ENCODE measurements at places on chromosomes 7 and 10.

DNA sequence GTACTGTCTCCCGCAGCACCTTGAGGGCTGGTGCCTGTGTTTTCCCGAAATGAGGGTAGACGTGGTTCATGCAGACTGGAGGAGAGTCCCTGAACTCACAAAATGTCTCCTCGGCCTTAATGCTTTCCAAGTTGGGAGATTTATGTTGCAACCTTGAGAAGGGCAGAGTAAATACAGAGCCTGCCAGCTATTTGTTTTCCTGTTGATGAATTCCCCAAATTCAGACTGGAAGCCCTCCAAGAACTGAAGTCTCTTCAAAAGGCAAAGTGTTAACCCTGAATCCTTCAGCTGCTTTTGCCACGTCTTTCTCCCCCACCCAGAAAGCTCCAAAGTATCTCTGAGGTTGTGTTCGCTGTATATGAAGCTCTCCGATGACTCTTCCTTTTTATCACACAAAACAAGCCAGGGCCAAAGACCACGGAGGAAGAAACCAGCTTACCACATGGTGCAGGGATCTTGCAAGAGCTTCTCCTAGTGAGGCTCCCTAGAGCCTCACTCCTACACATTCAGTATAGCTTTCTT lies 254.7 kb upstream of the NFE2L3 start:
- no peak for DNase-seq

DNA sequence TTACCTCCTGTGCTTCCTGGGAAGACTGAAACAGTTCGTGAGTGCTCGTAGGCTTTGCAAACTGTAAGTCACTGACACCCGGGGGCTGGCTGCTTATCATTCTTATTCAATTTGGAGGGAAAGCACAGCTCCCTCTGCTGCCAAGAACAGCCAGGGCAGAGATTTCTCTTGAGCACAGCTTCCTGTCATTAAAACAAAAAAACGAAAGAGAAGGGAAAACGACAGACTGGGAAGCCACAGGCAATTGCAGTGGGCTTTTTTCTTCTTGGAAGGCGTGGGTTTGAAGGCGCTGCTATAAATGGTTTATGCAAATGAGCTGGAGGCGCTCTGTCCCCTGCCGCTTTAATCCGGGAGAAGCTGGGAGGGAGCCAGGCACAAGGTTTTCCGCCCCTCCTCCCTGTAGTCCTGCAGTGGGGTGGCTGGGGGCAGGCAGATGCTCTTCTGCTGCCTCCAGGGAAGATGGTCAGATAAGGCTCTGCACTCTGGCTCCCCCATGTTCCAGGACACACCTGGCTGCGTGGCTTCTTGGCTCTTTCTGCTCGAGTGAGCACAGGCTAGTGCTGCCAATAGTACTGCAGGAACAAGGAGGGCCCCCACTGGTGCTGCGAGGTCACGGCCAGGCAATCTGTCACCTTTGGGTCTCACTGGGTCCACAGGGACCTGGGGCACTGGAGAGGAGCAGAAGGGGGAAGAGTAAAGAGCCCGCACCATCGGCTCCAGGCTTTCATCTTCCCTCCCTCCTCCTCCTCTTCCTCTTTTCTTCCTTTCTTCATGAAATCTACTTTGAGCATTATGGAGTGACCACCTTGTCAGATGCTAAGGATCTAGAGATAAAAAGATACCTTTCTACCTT lies 49.5 kb downstream of the NEURL1 start:
- DNase-seq: peak; percentile 74

- peak; percentile 68 for DNase-seq
Observed at GRCh38 chr10:930625-931325, 730 bp downstream of the LARP4B start.

DNA sequence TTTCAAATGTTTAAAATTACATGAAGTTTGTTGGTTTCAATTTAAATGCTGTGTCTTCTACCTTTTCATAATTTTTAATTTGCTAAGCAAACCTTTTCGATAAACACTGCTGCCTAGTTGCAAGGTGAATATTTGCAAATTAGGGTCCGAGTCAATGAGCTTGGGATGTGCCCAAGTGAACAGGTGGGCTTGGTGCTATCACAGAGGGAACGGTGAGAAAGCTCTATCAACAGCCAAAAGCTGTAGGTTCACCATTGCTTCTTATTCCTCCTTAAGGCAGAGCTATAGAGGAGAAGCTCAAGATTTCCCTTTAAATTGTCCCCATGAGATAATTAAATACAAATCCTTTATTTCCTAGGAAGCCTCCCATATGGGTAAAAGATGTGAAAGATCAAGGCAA lies 245.3 kb upstream of the CELF2 start:
- DNase-seq: no peak

- no peak for DNase-seq
Observed at GRCh38 chr7:132142006-132142405, 434.3 kb downstream of the PLXNA4 start.

DNA sequence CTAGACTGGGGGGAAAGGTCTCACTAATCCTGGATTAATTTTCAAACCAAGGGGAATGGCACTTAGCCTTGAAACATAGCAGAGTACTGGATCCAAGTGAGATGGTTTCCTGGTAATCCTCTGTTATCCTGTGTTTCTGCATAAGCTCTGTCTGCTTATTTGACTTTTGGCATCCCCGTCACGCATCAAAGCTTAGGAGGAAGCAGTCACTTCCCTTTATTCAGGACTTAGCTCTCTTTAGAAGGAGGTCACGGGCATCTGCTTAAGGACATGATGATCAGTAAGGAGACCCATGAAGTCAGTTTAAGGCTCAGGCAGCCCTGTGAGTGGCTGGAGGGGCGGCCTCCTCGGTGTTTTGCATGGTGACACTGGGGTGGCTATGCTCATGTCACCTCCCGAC lies 30.0 kb downstream of the TSPAN15 start:
- no peak for DNase-seq

DNA sequence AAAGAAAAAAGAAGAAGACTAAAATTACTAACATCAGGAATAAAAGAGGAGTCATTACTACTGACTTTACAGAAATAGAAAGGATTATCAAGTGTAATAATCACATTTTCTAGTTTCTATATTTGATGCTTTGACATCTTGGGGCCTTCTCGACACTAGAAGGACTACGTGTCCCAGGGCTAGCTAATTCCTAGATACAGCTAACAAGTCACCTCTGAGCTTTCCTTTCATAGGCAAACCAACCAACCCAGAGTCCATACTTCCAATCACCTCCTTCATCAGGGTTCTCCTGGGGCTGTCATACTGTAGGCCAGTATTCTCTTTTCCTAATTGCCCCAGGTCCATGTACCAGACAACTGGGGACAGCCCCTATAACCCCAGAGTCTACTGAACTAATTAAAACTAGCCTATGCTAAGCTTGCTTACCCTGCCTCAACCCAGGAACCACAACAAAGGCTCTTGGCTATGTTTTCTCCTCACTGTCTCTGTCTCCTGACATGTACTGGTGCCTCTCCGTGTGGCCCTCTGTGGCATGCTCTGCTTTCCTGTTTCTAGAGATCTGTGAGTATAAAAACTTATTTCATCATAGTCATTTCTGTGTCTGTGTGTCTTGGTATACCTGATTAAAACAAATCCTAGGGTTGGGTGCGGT lies 6.7 kb upstream of the PARP12 start:
- no peak for DNase-seq

GRCh38 chr7:129295015-129295423 lies 70.2 kb downstream of the AHCYL2 start:
- peak; percentile 28 for DNase-seq

- no peak for DNase-seq
Observed at GRCh38 chr7:83148776-83149175, 13.9 kb downstream of the PCLO start.

DNA sequence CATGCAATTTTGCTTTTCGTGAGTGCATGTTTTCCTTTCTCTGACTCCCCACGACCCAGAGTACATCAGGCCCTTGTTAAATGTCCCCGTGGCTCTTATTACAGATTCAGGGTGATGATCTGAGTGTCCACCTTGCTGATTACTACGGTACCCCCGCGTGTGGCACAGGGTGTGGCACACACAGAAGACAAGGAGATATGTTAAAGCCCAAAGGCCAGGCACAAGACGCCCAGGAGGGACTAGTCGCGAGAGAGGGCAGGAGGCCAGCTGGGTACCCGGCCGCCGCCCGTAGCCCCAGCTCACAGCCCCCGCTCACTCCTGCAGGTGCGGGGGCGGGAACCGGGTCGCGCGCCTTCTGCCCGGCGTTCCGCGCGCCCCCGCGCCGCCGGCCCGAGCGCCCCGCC lies 281 bp upstream of the EXOC6 start:
- DNase-seq: no peak

GRCh38 chr7:4706384-4707216 lies 24.5 kb downstream of the FOXK1 start:
- DNase-seq: peak; percentile 18

DNA sequence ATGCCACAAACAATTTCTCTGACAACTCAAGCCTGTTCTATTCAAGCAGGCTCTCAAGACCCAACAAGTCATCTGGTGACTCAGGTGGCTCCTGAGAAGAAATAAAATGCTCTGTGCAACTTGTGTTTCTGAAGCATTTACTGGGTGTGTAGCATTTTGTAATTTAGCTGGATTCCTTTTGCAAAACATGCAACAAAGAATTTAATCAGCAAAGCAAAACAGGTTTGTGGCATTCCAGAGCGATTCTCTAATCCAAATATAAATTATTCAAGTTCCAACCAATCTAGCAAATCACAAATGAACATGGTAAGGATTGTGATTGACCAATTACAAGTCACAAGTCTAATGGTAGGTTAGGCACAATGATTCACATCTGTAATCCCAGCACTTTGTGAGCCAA lies 39.8 kb upstream of the C10orf67 start:
- peak; percentile 52 for DNase-seq

DNA sequence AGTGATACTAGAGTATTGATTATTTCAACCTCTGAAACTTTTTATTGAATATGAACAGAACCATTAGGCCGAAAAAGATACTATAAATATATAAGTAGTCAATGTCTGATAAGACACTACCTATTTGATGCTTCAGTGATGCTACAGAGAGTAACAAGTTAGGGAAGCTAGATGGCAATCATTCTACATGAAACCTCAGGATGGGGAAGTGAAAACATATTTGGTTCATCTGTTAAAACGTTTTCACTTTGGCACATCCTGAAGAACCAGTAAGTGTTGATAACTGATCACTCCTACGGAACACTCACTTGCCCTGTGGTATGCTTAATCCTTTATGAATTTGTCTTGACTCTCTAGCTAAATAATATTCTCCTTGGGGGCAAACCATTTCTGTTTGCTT lies 1064.9 kb downstream of the NXPH1 start:
- DNase-seq: no peak

DNA sequence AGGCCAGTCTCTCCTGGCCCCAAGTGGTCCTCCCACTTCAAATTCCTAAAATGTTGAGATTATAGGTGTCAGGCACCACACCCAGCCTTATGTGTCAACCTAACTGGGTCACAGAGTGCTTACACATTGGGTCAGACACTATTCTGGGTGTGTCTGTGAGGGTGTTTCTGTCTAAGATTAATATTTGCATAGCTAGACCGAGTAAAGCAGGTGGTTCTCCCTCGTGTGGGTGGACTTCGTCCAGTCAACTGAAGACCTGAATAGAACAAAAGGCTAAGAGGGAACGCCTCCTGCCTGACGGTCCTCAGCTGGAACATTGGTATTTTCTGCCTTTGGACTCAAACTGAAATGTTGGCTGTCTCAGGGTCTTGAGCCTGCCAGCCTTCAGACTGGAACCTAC lies 11.5 kb downstream of the PPIF start:
- no peak for DNase-seq

- no peak for DNase-seq
Observed at GRCh38 chr10:4373612-4374011, 452.4 kb upstream of the AKR1E2 start.

GRCh38 chr7:29192811-29193210 lies 1.8 kb upstream of the CHN2 start:
- DNase-seq: no peak

DNA sequence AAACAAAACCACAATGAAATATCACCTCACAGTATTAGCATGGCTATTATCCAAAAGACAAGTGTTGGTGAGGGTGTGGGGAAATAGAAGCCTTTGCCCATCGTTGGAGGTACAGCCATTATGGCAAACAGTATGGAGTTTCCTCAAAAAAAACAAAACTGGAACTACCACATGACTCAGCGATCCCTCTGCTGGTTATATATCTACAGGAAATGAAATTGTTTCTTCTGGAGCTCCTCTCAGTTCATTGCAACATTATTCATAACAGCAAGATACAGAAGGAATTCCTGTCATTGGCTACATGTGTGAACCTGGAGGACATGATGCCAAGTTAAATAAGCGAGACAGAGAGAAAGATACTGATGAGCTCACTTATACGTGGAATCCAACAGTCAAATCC lies 2.4 kb upstream of the UBE3C start:
- peak; percentile 85 for DNase-seq

DNA sequence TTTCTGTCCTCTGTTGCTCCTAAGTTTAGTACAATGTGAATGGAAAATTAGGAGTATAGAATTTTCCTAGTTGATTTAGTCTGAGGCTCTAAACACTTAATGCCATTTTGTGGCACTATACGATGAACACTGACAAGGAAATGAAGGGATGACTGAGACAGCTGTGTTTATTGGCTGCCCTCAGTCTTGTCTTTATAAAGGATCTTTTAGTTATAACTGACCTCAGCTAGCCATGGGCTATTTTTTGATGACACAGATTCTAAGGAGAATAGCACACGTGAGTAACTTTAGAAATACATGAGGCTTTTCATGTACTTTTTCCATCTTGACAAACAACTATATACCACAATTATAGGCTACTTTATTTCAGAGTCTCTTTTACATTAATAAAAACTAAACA lies 113.7 kb downstream of the PRKG1 start:
- no peak for DNase-seq

DNA sequence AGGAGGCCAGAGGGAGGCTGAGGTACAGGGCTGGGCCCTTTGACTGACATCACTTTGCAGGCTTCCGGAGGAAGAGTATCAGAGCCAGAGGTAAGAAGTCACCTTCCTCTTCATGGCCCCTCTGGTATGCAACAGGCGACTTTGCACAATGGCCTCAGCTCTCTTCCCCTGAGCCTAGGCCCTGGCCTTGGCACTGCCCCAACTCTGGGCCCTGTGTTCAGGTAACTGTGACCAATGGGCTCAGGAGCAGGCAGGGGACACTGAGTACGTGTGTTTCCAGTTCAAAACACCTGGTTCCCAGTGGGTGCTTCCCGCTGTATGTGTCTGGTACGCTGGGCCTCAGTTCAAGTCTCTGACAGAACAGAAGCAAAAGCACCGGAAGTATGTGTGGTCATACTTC lies 12.1 kb upstream of the PAX2 start:
- no peak for DNase-seq

GRCh38 chr10:106147021-106147420 lies 1017.5 kb downstream of the SORCS1 start:
- no peak for DNase-seq

DNA sequence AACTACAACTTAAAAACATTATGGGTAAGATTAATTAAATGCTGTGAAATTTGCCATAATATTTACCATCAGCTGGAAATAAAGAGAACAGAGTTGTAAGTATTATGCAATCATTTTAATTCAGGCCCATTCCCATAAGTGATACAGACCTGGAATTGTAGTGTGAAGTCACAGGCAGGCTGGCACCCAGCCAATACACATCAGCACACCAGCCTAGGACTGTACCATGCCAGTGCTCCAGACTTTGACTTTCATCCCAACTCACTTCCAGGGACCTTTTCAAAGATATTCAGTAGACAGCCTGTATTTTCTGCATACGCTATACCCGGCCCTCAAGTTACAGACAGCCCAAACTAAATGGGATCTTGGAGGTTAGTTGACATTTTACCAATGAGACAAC lies 143.3 kb downstream of the TES start:
- no peak for DNase-seq

- peak; percentile 21 for DNase-seq
Observed at GRCh38 chr7:13257661-13258060, 570.2 kb downstream of the ARL4A start.

- DNase-seq: peak; percentile 43
Observed at GRCh38 chr7:129298268-129298893, 73.6 kb downstream of the AHCYL2 start.

- no peak for DNase-seq
Observed at GRCh38 chr10:107834706-107835105, 670.2 kb upstream of the SORCS1 start.

All from EH (cell line).